ENCODE measurements at places on chromosomes 2 and 18.

- DNase-seq: no peak
Observed at GRCh38 chr2:147824620-147825019, 20.2 kb upstream of the ACVR2A start.

- no peak for DNase-seq
Observed at GRCh38 chr2:193693758-193694157, 1499.0 kb upstream of the TMEFF2 start.

DNA sequence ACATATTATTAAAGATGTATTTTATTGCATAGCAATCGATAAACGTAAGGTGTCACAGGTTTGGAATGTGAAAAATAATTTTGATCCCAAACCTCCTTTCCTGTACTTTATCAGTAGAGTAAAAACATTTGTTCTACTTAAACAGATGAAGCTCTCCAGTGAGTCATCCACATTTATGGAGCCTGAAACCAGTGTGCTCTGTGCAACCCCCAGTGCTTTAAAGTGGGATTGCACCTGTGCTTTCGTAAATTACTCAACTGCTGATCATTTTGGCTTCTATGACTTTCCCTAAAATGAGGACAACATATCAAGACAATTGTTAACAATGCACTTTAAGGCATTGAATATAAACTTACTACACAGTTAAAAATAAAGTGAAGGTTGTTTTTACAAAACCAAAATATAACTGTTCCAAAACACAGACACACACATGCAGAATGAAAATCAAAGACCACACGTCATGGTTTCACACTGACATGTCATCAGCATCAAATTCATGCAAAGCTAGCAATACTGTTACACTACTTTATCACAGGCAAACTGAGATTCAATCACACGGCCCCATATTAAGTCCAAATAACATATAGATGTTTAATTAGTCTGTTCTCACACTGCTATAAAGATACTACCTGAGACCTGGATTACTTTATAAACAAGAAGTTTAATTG lies 9.7 kb downstream of the TMEM18 start:
- DNase-seq: no peak

DNA sequence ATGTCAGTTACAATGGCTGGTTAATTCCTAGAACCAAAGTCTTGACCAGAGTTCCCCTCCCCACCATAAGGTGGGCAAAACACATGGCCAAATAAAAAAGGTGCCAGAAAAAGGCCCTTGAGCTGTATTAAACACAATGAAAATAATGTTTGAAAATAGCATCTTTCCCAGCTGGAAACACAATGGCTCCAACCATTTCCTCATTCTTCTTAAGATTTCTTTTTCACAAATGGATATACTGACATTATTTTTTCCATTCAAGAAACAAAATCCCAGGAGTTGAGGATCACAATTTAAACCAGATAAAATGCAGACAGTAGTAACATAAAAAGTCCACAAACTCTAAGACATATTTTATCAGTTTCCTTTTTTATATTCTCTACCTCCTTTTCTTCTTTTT lies 143.8 kb downstream of the EXOC6B start:
- no peak for DNase-seq

DNA sequence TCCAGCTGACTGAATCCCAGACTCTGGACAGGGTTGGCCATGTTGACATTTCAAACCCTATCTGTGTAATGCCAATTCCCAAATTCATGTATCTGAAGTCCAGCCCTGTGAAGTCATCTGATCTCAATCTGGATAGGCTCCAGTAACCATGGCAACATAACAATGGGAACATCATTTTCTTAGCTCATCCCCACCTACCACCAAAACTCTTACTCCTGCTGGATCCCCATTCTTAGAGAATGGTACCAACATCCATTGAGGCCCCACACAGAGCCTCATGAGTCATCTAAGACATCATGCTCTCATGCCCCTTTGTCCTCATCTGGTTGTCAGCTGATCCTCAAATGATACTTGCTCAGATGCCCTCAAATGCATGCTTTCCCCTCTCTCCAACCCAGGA lies 58.9 kb upstream of the TEX51 start:
- no peak for DNase-seq

GRCh38 chr2:59232394-59233165 lies 991.5 kb upstream of the FANCL start:
- no peak for DNase-seq

DNA sequence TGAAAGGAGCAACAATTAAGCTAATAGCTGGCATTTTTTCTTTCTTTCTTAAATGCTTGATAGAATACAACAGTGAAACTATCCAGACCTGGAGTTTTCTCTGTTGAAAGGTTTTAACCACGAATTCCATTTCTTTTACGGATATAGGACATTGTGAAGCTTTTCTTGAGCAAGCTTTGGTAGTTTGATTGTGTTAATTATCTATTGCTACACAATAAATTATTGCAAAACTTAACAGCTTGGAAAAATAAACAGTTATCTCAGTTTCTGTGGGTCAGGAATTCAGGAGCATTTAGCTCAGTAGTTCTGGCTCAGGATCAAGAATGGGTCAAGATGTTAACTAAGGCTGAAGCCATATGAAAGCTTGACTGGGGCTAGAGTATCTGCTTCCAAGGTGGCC lies 11.7 kb downstream of the PHOSPHO2 start:
- DNase-seq: no peak

- DNase-seq: no peak
Observed at GRCh38 chr2:233010569-233011267, 2.3 kb downstream of the NGEF start.

DNA sequence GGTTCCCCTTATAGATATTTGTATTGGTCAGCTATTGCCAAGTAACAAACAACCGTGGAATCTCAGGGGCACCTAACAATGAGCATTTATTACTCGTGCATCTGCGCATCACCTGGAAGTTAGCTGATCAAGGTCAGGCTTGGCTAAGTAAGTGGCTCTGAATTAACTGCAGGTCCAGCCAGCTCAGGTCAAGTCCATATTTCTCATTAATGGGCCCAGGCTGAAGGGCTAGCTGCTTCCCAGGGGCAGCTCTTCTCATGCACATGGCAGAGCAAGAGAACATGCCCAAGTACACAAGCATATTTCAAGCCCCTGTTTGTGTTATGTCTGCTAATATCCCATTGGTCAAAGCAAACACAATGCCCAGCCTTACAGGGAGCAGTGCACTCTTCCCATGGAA lies 7.8 kb upstream of the DGUOK start:
- no peak for DNase-seq

- DNase-seq: no peak
Observed at GRCh38 chr2:167293943-167294775, 405.9 kb downstream of the XIRP2 start.

DNA sequence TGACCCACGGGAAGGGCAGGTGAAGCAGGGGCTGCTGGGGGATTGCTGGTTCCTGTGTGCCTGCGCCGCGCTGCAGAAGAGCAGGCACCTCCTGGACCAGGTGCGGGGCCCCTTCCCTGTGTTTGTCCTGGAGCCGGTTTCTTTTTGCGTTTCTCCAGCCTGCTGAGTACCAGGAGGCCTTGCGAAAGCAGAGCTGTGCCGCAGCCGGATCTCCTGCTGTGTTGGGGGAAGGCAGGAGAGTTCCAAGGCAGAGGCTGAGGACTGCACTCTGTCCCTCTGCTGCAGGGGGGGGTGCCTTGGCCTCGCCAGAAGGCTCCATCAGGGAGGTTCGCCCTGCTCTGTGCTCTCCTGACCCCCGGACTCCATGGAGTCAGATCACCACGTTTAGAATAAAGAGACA lies 2.8 kb downstream of the CAPN10 start:
- DNase-seq: no peak

DNA sequence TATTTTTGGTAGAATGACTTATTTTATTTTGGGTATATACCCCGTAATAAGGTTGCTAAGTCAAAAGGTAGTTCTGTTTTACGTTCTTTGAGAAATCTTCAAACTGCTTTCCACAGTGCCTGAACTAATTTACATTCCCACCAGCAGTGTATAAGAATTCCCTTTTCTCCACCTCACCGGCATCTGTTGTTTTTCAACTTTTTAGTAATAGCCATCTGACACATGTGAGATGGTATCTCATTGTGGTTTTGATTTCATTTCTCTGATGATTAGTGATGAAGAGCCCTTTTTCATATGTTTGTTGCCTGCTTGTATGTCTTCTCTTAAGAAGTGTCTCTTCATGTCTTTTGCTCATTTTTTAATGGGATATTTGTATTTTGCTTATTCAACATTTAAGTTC lies 215.2 kb upstream of the TFPI start:
- DNase-seq: no peak

DNA sequence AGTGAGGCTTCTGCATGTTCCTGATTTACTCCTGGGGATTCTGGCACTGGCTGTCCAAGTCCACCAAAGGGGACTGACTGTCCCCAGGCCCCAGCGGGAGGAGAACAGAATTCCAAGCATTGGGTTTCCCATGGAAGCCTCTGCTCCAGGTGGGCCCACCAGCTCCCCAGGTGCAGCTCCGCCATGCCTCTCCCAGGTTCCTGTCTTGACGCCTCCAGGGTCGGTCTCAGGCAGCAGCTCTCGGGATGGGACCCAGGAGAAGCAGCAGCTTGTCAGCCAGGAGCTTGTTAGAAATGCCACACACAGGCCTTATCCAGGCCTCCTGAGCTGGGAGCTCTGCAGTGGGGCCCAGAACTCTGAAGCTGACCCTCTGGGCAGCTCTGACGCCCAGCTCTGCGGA lies 47.9 kb downstream of the DCDC2C start:
- no peak for DNase-seq

- no peak for DNase-seq
Observed at GRCh38 chr2:168730344-168730743, 72.1 kb upstream of the NOSTRIN start.

Data from nucleus accumbens (tissue), 56 donors.